NCI-H1436 (cell line): ENCODE measurements at places on chromosomes 3 and 15.
A peak's percentile ranks its signal among the peaks of the same experiment; 100 is the strongest.

GRCh38 chr15:57109005-57109404 lies 190.6 kb downstream of the TCF12 start:
- no peak for DNase-seq

DNA sequence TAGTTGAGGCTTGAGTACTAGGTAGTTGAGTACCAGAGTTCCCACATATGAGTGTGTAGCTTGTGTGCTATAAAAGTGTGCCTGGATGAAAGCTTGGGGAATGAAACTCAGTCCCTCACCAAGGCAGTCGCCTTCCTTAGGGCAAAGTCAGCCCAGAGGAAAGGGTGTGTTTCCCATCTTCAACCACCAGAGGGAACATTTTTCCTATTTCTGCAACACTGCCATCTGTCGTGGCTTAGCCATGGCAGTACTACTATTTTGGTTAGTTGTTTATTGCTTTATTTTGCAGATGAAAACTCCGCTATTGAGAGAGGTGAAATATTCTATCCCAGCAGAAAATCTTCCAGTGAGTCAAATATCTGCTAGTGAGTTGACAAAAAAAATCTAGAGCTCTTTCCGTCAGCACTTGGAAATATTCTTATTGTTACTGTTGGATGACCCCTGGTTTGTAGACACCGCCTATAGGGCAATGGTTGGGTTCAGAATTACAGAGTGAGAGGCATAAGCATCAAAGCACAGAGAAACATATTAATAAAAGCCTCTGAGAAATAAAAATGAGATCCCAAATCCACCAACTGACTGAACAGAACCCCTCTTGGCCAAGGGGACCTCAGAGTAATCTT lies 239.9 kb downstream of the CPNE4 start:
- peak; percentile 70 for DNase-seq

- DNase-seq, result no peak
Measured at GRCh38 chr3:100915706-100916495, 77.3 kb downstream of the ABI3BP start.

DNA sequence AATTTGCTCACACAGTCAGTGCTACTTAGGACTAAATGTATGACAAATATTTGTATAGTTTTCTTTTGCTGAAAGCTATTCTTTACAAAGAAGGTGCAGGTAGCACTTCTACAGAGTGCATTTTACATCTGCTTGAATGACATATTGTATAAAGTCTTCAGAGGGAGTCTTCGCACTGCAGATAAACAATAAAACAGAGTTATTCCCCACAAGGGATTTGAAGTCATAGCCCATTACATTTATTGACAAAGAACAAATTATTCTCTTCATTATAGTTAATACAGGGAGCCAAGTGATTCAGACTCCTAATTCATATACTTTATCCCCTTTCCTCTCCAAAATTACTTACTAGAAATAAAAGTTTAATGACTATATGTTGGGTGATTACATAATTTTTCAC lies 529.7 kb downstream of the EDEM1 start:
- DNase-seq, result peak; percentile 4

DNA sequence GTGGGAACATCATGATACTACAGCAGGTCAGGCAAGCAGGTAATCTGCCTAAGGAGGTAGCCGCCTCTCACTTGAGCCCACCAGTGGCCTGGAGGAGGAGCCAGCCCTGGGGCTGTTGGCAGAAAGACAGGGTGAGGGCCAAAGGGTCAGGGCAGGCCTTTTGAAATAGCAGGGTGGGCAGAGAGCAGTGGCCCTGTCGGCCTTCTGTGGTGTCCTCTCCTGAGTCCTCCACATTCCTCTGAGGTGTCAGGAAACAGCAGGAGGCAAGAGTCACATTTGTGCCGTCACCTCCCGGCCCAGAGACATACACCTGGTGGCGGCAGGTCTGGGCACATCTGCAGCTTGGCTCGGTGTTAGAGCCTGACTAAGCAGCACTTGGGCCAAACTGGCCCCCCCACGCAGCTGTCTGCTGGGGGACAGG lies 3.9 kb upstream of the BNC1 start:
- DNase-seq, result no peak

GRCh38 chr3:102200560-102200959 lies 234.3 kb upstream of the ZPLD1 start:
- no peak for DNase-seq

- no peak for DNase-seq
Measured at GRCh38 chr3:48440590-48440958, 517 bp downstream of the TMA7 start.

GRCh38 chr15:60340207-60340921 lies 57.4 kb downstream of the ANXA2 start:
- DNase-seq, result no peak

GRCh38 chr3:197466586-197467399 lies 89.0 kb downstream of the BDH1 start:
- DNase-seq, result no peak

GRCh38 chr15:40923551-40923950 lies 5.6 kb upstream of the DLL4 start:
- DNase-seq, result no peak

- DNase-seq, result no peak
Measured at GRCh38 chr15:47736143-47736786, 19.0 kb downstream of the SEMA6D start.

DNA sequence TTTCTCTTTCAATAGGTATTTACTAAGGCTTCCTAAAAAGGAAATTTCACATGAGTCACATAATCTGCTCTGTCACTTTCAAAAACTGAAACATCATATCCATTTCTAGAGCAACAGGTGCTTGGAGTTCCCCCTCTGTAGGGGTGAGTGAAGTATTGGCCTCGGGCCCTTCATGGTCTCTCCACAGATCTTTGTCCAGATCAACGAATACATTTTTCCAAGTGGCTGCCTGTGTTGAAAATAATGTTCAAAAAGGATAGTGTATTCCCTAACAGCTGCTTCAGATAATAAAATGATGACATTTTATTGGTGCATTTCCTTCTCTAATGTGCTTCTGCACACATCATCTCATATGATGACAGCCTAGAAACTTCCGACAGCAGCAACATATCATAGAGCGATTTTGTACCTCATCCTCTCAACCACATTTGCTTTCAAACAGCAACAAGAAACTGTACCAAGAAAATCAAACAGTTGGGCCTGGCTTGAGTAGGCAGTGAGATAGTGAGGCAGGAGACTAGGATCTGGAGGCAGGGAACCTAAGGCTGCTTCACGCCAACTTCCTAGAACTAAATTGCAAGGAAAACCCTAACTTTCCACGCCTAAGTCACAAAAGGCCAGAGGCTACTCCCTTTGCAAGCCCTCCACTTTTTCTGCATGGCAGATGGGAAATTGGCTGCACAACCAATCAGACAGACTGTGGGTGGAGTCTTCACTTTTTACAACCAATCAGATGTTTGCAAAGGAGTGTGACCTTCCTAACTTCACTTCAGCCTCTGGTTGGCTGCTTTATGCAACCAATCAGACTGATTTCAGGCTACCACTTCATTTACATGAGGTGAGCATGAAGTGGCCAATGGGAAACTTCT lies 340.2 kb downstream of the LRRC3B start:
- DNase-seq, result no peak

DNA sequence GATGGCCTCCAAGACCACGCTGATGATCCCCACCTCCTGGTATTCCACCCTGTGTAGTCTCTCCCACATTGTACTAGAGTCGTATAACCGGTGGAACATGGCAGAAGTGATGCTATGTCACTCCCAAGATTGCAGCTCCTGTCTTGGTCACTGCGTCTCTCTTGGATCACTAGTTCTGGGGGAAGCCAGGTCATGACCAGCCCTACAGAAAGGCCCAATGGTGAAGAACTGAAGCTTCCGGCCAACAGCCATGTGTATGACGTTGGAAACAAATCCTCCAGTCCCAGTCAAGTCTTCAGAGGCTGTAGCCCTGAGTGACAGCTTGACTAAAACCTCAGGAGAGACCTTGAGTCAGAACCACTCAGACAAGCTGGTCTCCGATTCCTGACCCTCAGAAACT lies 61.9 kb upstream of the FNDC3B start:
- no peak for DNase-seq

DNA sequence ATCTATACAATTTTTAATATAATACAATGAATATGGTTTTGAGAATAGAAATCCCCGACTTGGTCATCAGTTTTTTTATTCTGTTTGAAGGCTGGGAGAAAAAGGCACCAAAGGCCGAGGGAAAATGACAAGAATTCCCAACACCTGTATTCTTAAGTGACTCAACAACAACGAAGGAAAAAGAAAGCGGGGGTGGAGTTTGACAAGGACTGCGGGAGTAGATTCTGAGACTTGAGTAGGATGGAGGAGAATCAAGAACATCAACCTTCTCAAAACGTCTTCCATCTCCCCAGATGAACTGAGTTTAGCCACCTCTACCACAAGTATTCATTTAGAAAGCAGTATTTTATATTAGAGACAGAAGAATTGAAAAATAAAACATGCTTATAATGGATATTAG lies 107.2 kb downstream of the IGSF11 start:
- no peak for DNase-seq

- DNase-seq, result no peak
Measured at GRCh38 chr3:159924411-159924810, 64.2 kb upstream of the IL12A start.

DNA sequence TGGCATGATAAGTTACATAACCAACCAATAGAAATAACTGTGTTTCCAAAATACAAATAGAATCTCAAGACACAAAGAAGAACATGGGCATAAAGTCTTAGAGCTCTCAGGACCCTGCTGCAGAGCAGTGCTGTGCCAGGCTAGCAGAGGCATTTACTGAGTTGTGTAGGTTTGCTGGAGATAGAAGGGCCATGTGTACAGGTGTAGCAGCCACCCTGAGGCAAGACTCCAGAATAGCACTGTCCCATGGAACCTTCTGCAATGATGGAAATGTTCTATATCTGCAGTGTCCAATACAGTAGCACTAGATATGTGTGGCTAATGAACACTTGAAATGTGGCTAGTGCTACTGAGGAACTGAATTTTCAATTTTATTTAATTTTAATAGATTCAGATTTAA lies 267.0 kb upstream of the UMPS start:
- DNase-seq, result no peak

DNA sequence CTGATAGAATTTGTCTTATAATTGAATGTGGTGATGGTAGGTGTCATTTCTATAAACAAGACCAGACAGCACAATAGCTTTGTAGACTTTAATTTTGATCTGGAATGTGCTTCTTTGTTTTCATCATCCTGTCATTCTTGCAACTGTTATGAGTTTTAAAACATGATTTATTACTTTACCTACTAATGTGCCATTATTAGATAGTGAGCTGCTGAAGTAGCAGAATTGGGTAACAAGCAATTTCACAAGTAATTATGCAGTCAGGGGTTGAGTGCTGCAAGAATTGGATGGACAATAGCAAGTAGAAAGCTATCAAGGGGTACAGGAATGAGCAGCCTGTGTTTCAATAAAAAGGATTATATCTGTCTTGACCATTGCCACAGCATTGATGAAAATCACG lies 975.6 kb downstream of the ROBO1 start:
- DNase-seq, result no peak

- DNase-seq, result no peak
Measured at GRCh38 chr3:127224118-127224517, 31.2 kb downstream of the PRR23E start.

- DNase-seq, result no peak
Measured at GRCh38 chr15:69305204-69305931, 6.7 kb downstream of the PAQR5 start.

- DNase-seq, result no peak
Measured at GRCh38 chr3:33786565-33787327, 11.7 kb upstream of the PDCD6IP start.

DNA sequence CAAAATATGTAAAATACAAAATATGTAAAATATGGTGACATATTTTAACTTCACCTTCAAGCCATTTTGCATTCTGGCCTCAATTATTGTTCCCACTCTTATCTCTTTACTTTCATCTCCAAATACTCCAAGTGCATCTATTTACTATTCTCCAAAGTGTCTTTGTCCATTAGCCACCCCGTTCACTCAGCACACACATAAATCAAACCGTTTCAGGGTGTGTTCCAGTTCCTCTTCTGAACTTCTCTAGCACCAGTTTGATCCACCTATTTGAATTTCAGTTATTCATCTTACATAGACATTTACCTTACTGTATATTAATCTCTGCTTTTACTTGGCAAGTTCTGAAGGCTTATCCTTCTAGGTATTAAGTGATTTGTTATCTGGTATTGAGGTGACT lies 45.1 kb downstream of the SGO1 start:
- no peak for DNase-seq

DNA sequence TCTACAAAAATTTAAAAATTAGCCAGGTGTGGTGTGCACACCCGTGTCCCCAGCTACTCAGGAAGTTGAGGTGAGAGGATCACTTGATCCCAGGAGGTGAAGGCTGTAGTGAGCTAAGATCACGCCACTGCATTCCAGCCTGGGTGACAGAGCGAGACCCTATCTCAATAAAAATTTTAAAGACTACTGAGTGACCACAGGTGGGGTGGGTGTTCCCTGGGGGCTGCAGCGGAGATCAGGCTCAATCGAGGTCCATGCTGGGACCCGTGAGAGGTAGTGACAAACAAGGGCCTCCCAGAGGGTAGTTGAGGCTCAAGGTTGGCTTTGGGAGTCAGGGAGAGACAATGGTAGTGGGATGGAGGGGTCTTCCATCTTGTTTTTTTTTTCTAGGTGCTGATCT lies 38.9 kb upstream of the LIMD1 start:
- no peak for DNase-seq

GRCh38 chr3:194326192-194326967 lies 24.7 kb downstream of the CPN2 start:
- DNase-seq, result no peak

GRCh38 chr3:133038731-133039375 lies 662 bp downstream of the TMEM108 start:
- no peak for DNase-seq

- DNase-seq, result no peak
Measured at GRCh38 chr3:132433121-132433520, 15.8 kb downstream of the DNAJC13 start.

GRCh38 chr3:193865339-193865738 lies 270.6 kb upstream of the HES1 start:
- no peak for DNase-seq

- DNase-seq, result peak; percentile 81
Measured at GRCh38 chr3:49553692-49554632, at the start of gene BSN. TSS of gene BSN (plus strand) at chr3:49554477. CDS start at chr3:49554603, 126 bp downstream.

- no peak for DNase-seq
Measured at GRCh38 chr15:92928225-92928750, 28.2 kb downstream of the CHD2 start.

- DNase-seq, result peak; percentile 83
Measured at GRCh38 chr3:107235928-107236315, 141.3 kb upstream of the CCDC54 start.

- DNase-seq, result no peak
Measured at GRCh38 chr3:11273891-11274291, 1.7 kb downstream of the ATG7 start.

- DNase-seq, result peak; percentile 52
Measured at GRCh38 chr3:35664460-35664919, 25.2 kb downstream of the ARPP21 start.

DNA sequence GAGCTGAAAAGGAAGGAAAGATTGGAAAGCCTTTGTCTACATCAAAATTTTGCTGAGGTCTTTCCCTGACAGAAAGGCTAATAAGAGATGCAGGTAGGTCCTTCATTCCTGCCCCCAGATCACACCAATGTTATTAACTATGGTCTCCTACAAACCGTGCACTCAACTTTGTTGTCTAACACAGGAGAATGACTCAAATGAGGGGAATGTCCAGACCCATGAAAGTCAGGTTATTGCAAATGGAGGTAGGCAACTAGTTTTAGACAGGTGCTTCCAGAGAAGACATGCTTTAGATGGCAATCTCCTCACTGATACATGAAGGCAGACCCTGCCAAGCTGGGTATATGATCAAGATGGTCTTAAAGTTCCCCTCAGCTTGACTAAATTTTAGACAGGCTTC lies 51.0 kb downstream of the NFKBIZ start:
- DNase-seq, result no peak
